OCI-LY7 (cell line): ENCODE measurements at places on chromosomes 11 and 22. TPM values are rescaled to one million over a fixed set of nuclear protein-coding genes. Genes with fewer than 3 reads are reported as not detected.
A peak's percentile ranks its signal among the peaks of the same experiment; 100 is the strongest.

The SCN3B gene
- total RNA-seq: not detected in 2 replicates

GRCh38 chr11:86365546-86365945, 9.1 kb upstream of the CCDC81 start:
- DNase-seq: no peak

The ESAM gene
- total RNA-seq: 0.49 and 0.83 TPM in 2 replicates

GRCh38 chr22:30969532-30970355, 679 bp downstream of the TUG1 start:
- peak; percentile 79 for DNase-seq

The TMEM191C gene
- 2.2 and 3.2 TPM in 2 replicates for total RNA-seq

GRCh38 chr11:76795936-76796441, 12.8 kb downstream of the TSKU start:
- DNase-seq: no peak
